ENCODE measurements at places on chromosomes 13 and 19.

- peak; percentile 83 for DNase-seq
Measured at GRCh38 chr19:13102666-13103580, at the start of gene LYL1. Gene LYL1 (minus strand): TSS chr19:13102858. CDS start chr19:13101171, 1,687 bp downstream.

DNA sequence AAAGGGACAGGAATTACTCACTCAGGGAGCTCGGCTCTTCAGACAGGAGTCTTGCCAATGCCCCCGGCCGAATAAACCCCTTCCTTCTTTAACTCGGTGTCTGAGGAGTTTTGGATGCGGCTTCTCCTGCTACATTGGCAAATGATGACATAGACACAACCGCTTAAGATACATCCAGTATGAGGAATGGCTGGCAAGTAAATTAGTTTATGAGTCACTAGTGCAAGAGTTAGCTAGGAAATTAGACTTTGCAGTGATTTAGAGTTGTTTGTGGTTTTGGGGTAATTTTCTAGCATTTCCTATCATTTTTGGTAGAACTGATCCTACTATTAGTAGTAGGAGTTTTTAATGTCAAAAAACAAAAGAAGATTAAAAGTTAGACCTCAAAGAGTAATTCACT lies 166.2 kb downstream of the SLITRK1 start:
- DNase-seq = no peak

DNA sequence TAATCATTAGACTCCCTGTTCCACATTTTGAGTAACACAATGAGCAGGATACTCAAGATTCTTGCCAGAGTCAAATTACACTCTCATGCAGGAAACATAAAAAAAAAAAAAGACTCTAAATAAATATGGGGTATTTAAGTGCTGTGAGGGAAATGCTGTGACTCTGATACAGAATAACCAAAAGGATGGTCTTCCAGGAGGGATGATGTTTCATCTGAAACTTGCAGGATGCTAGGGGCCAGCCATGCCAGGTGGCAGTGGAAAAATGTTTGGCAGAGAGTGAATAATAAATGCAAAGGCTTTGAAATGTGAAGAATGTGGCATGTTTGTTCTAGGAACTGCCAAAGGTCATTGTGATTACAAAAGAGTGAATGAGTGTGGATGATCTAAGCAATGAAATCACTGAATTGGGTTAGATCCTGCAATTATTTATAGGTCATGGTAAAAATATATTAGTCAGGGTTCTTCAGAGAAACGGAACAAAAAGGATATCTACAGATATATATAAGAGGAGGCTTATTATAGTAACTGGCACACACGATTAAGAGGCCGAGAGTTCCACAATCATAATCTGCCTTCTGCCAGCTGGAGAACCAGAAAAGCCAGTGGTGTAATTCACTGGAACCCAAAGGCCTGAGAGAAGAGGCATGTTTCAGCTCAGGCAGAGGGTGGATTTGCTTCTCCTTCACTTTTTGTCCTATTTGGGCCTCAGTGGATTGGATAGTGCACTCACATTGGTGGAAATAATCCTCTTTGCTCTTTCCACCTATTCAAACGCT lies 1832.8 kb upstream of the MIR17HG start:
- DNase-seq = no peak

DNA sequence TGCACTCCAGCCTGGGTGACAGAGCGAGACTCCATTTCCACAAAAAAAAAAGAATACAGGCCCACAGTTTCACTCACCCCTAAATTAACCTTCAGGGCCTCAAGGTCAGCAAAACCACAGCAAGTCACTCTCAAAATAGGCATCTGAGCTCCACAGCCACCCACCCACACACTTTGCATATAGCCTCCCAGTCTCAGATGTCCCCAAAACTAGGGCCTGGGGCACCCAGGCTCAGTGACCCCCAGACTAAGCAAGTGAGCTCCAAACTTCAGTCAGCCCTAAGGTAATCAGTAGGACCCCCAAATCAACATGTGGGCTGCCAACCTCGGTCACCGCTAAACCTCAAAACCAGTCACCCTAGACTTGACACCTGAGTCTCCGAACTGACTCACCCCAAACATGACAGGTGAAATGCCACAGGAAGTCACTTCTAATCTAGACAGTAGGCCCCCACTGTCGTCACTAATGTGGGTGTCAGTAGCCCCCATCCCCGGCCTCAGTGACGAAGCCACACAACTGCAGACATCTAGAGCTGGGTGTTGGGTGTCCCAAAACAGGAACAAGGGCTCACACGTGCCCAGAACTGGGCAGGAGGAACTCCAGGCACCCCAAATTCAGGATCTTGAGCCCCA lies 13.9 kb downstream of the RABAC1 start:
- peak; percentile 90 for DNase-seq

GRCh38 chr19:6057651-6058517 lies 52.4 kb downstream of the RFX2 start:
- DNase-seq = no peak

GRCh38 chr19:6925386-6925785 lies 38.0 kb downstream of the ADGRE1 start:
- no peak for DNase-seq
